ENCODE measurements at places on chromosomes 5 and 9.

DNA sequence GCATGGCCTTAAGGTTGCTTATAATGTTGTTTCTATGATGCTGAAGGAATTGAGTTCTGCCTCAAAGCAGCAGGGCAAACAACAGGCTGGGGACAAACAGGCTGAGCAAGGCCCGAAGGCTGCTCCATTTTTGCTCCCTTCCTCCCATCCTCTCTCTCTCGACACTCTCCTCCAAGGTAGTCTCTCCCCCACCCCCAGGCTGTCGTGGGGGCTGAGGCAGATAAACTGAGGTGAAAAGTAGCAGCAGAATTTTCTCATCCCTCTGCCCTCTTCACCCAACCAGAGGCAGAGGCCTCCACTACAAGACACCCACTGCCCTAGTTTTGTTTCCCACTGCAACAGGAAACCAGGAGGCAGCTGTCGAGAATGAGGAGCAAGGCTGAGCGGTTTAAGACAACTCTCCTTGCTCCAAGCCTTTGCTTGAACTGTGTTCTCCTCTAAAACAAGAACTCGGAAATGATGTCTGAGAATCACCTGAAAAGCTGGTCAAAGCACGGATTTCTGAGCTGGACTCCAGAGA is 13.5 kb upstream of the GNA14 start:
- no peak for DNase-seq

GRCh38 chr5:58236498-58236897 is 223.4 kb downstream of the PLK2 start:
- DNase-seq = no peak

- DNase-seq = no peak
Observed at GRCh38 chr5:65989158-65989557, 62.8 kb downstream of the ERBIN start.

DNA sequence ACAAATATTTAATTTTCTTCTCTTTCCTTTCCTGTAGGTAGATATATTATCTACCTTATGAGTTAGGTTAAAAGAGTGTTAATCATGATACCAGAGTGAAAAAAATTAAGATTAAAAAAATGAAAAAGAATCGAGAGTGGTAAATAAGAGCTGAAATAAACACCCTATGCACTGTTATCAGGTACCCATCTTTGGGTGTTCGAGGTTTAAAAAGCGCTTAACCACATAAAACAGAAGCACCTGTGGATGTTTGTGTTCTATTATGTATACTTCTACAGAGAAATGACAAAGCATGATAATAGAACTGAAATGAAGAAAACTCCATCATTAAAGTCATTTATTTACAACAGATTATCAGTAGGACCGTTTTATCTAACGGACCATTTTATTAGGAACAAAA is 25.7 kb upstream of the GCNT4 start:
- peak; percentile 59 for DNase-seq

- DNase-seq = no peak
Observed at GRCh38 chr9:70390933-70391341, 23.5 kb downstream of the KLF9 start.

GRCh38 chr5:131260895-131261294 is 3.0 kb upstream of the CDC42SE2 start:
- no peak for DNase-seq

DNA sequence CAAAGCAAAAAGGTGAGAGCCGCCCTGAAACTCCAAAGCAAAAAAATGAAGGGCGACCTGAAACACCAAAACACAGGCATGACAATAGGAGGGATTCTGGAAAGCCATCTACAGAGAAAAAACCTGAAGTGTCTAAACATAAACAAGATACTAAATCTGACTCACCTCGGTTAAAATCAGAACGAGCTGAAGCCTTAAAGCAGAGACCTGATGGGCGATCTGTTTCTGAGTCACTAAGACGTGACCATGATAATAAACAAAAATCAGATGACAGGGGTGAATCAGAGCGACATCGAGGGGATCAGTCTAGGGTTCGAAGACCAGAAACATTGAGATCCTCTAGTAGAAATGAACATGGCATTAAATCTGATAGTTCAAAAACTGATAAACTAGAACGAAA is 108.8 kb downstream of the NIPBL start:
- no peak for DNase-seq

- peak; percentile 64 for DNase-seq
Observed at GRCh38 chr5:159987031-159987674, 21.8 kb upstream of the TTC1 start.

DNA sequence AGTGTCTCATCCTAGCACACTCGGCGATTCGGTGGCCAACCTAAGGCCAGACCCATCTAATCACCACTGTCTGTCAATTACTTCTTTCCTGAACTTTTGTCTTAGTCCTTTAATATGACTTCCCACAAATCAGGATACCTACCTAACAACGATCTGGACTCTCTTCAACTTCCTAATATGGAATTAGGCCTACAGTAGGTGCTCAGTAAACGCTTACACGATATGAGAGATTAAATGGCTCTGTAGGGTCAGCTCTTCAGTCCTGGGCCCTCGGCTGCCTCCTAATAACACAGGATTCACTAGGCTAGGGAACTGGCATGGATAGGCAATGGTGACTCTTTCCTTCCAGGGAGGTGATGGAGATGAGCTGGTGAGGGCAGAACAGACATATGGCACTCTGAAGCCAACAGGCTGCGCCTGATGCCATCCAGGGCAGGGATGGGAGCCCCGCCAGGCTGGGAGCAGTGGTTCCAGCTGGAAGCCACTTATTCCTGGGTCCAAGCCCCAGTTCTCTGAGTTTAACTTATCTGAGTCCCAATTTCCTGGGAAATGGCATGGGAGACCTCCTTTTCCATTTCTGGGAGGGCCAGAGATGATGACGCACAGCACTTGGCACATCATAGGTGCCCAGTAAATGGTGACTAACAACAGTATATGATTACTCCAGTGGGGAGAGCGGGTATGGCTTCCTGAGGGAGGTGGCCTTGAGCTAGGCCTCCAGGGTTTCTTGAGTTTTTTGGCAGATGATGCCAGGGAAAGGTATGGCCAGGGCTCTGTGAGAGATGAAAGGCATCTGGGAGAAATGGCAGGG is 7.3 kb downstream of the PDGFRB start:
- DNase-seq = no peak

DNA sequence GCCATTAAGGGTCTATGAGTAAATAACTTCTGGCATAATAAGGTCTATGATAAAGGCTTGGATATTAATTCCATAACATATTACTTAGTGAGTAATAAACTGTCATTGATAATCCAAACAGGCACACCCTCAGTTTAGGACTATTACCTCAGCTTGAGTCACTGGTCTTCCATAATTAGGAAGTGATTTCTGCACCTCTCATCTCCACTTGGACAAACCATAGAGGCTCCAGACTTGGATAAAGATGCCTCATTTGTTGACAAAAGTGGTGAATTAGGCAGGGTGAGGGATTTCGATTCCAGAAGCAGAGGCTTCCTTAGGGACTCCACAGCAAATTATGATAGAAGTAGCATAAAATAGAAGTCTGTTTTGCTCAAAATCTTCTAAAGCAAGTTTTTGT is 127.5 kb upstream of the MTAP start:
- DNase-seq = no peak

GRCh38 chr5:79834098-79834753 is 144.6 kb downstream of the CMYA5 start:
- no peak for DNase-seq

DNA sequence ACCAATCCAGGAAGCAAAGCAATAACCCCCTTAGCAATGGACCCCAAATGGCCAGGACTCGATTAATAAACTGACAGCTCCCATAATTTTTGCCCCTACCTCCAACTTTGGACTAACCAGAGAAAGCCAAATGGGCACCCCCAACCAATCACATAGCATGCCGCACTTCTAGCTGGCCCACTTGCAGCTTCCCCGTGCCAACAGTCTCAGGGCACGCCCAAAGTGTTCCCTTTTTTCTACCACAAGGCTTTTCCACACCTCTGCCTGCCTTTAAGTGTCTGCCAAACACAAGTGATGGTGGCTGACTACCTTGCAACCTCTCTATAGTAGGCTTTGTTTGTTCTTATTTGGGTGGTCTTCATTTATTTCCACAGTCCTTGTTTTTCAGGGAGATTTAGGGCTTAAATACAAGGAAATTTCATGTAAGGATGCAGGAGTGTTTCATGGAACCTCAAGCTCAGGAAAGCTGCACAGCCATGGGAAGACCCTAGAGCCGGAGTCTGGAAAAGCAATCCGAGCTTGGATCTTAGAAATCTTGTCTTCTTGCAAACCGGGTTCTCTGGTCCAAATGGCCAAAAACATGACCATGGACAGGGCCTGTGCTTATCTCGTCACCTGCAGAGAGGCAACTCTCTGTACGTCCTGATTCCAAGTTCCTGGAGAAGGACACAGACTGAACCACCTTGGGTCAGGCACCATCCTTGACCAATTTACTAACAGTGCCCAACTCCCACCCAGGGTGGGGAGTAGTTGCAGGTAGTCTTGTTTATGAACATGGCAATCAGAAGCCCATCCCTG is 89.2 kb downstream of the THBS4 start:
- DNase-seq = no peak

DNA sequence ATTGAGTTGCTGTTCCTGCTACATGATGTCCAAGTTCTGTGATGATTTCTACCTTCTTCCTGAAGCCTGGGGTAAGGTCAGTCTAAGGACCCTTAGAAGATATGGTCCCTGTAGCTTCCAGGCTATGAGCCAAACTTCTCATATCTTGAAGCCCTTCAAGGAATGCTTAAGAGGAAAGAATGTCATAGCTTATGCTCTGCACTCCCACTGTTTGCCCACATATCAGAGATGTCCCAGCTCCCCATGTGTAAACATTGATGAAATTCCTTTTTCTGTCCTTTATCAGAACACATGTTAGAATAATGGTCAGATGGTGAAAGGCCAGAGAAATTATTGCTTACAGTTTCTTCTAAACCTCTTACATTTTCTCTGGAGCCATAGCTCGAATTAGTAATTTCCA is 41.4 kb upstream of the RUSC2 start:
- no peak for DNase-seq

- DNase-seq = no peak
Observed at GRCh38 chr5:72451741-72452505, 55.3 kb downstream of the ZNF366 start.

DNA sequence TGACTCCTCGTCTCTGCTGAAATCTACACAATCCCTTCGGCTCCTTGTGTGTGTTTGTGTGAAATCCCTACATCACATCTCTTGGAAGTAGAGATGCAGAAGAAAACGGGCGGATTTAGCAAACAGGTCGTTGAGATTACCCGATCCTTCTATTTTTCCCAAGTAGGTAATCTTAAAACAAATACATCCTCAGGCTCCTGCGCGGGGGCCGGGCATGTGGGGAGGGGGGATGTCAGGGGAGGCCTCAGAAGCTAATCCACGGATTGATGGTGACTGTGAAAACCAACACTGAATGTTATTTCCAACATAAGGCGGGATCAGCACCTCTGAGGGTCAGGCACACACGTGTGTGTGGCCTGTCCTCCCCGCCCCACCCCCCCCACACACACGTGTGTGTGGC is 137.8 kb downstream of the ROR2 start:
- no peak for DNase-seq

DNA sequence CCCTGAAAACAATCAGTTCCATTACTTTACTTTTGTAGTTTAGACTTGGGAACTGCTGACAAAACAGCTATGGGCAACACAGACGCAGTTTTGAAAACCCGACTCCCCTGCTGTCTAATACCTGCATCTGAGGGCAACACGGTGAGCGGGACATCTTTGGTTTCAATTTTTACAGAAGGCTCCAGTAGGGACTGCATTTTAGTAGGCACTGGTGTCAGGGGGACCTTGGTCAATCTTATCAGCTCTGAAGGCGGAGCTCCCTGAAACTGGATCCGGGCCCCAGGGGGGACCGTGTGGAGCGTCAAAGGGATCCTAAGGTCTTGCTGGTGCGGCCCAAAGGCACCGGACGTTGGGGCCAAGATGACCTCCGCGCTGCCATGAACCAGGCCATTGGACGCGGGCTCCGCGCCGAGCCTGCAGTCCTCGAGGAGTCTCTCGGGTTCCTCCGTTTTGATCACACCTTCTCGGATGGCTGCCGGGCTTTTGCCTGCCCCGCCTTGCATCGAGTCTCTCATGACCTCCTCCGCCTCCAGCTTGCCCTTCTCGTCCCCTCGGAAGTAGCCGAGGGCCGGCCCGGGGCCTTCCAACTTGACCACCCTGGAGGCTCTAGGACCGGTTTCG is 1.1 kb downstream of the SOX30 start:
- no peak for DNase-seq

GRCh38 chr9:121299467-121300282 is 31.7 kb downstream of the GSN start:
- DNase-seq = no peak

GRCh38 chr5:143554918-143555477 is 151.5 kb upstream of the NR3C1 start:
- no peak for DNase-seq

DNA sequence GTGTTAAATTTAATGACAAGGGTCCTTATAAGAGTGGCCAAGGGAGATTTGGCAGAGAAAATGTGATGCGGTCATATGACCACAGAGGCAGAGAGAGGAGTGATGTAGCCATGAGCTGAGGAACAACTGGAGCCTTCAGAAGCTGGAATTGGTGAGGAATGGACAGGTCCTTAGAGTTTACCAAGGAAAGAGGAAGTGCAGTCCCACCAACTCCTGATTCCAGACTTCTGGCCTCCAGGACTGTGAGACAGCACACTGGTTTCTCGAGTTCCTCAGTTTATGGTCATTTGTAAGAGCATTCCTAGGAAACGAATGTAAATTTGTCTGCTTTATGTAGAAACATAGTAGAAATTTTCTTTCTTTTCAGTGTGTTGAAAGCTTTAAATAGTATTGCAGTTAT is 410.1 kb downstream of the CDH18 start:
- DNase-seq = no peak

- no peak for DNase-seq
Observed at GRCh38 chr9:34190996-34191892, 12.4 kb downstream of the UBAP1 start.

GRCh38 chr9:22863736-22864135 is 417.1 kb downstream of the DMRTA1 start:
- no peak for DNase-seq

GRCh38 chr5:181212934-181213333 is 7.9 kb upstream of the TRIM7 start:
- DNase-seq = no peak

GRCh38 chr9:3205421-3206095 is 320.2 kb downstream of the RFX3 start:
- DNase-seq = no peak

- DNase-seq = no peak
Observed at GRCh38 chr5:42494414-42494813, 71.2 kb downstream of the GHR start.

DNA sequence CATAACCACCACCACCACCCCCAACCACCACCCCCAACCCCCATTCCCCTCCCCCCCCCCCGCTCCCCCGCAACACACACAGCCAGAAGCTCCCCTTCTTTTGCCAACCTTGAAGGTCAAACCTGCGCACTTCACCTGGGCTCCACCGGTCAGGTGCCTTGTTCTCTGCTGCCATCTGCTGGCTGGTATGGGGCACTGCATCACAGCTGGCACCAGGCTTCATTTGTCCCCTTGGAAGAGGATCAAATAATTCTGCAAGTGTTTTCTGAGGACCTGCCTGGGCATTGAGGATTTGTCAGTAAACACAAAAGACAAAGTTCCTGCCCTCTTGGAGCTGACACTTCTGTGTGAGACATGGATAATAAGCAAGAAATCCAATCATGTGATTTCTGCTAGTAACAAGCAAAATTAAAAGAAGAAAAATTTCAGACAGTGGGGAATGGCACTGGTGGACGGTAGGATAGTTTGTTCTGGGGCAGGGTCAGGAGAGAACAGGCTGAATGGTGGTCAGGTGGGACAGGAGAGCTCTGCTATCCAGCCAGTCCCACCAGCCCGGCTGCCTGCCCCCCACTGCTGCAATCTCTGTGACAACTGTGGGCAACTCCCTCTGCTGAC is 55.6 kb upstream of the LMX1B start:
- peak; percentile 77 for DNase-seq
